Adrenal gland (tissue), 19 donors: ENCODE measurements at places on chromosomes 7 and 10. TPM values are rescaled to one million over a fixed set of nuclear protein-coding genes. Genes with fewer than 3 reads are reported as not detected.

The CNPY4 gene
- 19.4 TPM for total RNA-seq

The FMC1 gene
- 29.5 TPM for total RNA-seq

The ICA1 gene
- 5.3 TPM for total RNA-seq

The OPALIN gene
- total RNA-seq = not detected

The NAT16 gene
- 0.14 TPM for total RNA-seq

The MMD2 gene
- not detected for total RNA-seq

The PRPS1L1 gene
- total RNA-seq = not detected

The TRIM50 gene
- total RNA-seq = 0.72 TPM

The BMS1 gene
- total RNA-seq = 13.0 TPM

The ZNF239 gene
- 2.8 TPM for total RNA-seq

The SERPINE1 gene
- total RNA-seq = 7.0 TPM

The AKR1C1 gene
- total RNA-seq = 6.7 TPM

The AS3MT gene
- 338 TPM for total RNA-seq

The CPEB3 gene
- 13.4 TPM for total RNA-seq

The WIPF3 gene
- 4.8 TPM for total RNA-seq

The ADAM8 gene
- 4.7 TPM for total RNA-seq

The ALOX5 gene
- 38.3 TPM for total RNA-seq

The USP6NL gene
- total RNA-seq = 16.0 TPM

The GIMAP7 gene
- 20.1 TPM for total RNA-seq

The ACADSB gene
- total RNA-seq = 33.5 TPM

The ZNF727 gene
- 0.28 TPM for total RNA-seq

The GOLGA7B gene
- 2.2 TPM for total RNA-seq

The MMS19 gene
- total RNA-seq = 46.6 TPM

The AKR1C3 gene
- 70.7 TPM for total RNA-seq

The DLX6 gene
- total RNA-seq = not detected

The TSPAN12 gene
- total RNA-seq = 164 TPM

The AQP1 gene
- 7.6 TPM for total RNA-seq

The OR6B1 gene
- not detected for total RNA-seq

The ZNHIT1 gene
- total RNA-seq = 122 TPM

The ARHGAP21 gene
- 86.5 TPM for total RNA-seq
